ENCODE measurements at places on chromosomes 5 and 9.

DNA sequence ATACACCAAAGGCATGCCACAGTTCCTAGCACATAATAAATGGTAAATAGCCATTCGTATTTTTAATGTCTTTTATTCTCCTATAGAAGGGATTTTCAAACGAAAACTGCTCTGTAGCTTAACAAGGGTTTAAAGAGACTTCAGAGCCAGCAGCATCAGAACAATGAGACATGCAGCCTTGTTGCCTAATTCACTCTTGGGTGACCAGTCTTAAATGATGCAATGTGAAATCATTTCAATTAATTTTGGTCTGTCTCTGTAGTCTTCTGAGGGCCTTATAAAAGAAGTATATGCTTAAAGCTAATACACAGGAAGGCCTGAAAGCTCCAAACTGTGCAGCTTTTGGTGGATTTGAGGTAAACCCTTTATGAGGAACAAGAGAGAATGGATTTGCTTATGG, 888.8 kb upstream of the WWC1 start:
- no peak for DNase-seq

DNA sequence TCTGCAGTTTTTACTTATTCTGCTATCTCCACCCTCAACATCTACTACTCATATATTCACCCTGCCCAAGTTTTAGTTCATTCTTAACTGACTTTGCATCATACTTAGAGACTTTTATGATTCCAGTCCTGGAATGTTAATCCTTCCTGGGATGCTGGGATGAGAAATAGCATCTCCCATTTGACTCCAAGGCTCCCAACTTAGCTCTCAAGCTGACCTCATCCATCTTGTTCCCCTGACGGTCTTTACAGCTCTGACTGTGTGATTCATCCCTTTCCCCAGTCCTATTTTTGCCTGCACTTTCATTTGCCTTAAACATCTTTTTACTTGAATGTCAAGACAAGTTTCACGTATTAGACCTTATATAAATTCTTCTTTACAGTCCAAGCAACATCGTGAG, 297.8 kb downstream of the EPB41L4A start:
- no peak for DNase-seq

GRCh38 chr9:35001803-35002502, 12.4 kb downstream of the DNAJB5 start:
- DNase-seq: no peak

- no peak for DNase-seq
Measured at GRCh38 chr5:95993266-95993665, 31.6 kb upstream of the ELL2 start.

GRCh38 chr5:169299191-169299662, 1.7 kb downstream of the SLIT3 start:
- DNase-seq: no peak

GRCh38 chr5:125536582-125536981, 790.1 kb upstream of the ZNF608 start:
- no peak for DNase-seq

GRCh38 chr9:102740578-102740977, 254.6 kb upstream of the CYLC2 start:
- DNase-seq: no peak

DNA sequence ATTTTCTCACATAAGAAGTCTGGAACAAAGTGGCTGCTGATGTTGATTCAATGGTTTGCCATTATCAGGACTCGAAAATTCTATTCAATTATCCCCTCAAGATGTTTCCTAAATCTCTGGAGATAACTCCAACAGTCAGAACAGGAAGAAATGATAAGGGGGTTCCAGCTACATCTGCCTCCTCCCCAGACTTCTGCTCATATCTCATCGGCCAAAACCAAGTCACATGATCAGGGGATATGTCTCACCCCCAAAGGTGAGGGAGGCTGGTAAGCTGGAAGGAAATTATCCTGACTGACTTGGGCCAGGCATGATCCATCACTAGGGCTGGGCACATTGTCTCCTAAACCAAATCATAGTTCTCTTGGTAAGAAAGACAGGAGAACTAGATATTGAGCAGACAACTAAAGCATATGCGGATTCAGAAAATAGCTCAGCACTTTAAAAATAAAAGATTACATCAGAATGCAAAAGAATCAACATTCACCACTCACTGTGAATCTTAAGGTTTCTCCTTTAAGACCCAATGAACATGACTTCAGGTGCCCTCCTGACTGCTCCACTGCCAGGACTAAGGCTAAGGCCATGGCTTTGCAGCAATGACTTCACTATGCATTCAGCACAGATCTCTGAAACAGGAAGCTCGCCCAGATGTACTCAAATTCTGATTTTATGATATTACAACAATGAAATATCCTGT, 306.3 kb downstream of the ENC1 start:
- DNase-seq: no peak

- DNase-seq: no peak
Measured at GRCh38 chr5:7784683-7785380, 66.1 kb downstream of the CFAP90 start.

GRCh38 chr5:94017579-94017978, 276.2 kb upstream of the POU5F2 start:
- no peak for DNase-seq

GRCh38 chr9:101736717-101737116, 1.7 kb downstream of the GRIN3A start:
- no peak for DNase-seq

DNA sequence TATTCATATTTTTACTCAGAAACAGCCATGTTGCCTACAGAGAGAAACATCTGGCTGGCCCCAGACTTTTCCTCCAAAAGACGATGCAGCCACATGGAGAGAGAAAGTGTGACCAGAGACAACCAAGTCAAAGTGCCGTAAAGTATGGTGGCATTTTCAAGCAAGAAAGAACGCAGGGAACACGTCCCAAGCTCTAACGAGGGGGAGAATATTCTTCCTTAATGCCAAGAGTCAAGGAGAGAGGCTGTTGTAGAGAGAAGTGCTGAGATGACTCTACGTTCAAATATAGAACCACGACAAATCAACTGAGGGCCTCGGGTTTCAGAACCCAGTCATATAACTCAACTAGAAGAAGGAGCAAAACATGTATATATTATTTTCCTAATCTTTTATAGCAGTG, 55.9 kb downstream of the FNBP1 start:
- DNase-seq: no peak

DNA sequence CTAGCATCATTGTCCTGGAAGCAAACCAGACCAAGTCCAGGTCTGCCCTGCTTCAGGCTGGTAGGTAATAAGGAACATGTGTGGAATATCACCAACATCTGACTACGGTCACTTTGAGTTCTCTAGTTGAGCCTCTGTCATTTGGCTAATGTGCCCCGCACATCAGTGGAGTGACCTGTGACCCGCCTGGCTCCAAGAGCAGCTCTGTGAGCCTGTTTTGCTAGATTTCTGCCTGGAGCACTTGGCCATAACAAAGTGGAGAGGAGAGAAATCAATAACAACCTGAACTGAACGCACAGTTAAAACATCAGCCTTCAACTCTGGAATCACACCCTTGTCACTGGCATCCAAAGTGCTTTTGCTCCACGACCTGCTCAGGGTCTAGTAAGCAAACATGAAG, 115.7 kb downstream of the PPP2R2B start:
- DNase-seq: no peak

DNA sequence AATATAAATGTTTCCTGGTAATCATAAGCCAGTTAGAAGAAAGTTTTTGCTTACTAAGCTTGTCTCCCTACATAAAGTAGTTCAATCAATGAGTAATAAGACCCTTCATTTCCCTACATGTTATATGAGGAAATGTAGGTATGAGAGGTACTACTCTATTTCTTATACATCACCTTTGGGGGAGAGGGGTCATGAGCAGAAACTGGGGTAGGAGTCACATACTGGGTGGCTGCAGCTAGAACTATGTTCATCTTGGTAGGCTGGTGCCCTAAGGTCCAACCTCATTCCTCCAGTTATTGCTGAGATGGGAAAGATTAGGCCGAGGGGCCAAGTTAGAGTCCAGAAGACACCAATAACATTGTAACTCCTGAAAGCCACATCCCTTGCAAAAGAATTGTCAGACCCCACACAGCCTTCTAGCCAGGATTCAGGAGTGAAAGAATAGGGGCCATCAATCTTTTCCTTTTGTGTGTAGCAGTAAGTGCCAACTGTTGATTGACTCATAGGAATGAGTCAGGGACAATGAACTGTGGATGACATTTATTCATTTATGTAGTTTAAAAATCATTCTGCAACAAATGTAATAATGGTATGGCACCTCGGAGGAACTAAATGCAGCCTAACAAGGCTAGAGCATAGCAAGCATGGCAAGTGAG, 21.6 kb upstream of the SREK1 start:
- DNase-seq: no peak

GRCh38 chr5:68046445-68046844, 169.1 kb upstream of the PIK3R1 start:
- no peak for DNase-seq
